ENCODE measurements at places on chromosomes 5 and 9.

DNA sequence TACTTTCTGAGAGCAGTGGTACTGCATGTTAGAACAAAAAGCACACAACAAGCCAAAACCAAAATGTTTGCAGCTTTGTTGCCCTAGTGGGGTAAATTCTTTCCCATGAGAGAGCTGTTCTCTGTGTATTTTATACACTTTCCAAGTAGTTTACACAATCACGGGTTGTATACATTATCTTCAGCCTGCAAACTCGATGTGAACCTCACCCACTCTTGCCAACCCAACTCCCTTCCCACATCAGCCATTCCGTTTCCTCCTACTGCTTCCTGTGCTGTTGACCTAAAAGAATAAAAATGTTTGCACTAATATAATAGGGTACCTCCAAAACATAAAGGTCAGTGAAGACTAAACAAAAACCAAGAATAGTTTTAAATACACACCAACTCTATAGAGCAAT, 47.0 kb downstream of the IQGAP2 start:
- no peak for DNase-seq

- DNase-seq, result no peak
Measured at GRCh38 chr5:124902097-124902821, 155.8 kb upstream of the ZNF608 start.

- no peak for DNase-seq
Measured at GRCh38 chr9:88071331-88071730, 66.9 kb downstream of the SPATA31C2 start.

GRCh38 chr5:522899-523440, 1.3 kb downstream of the SLC9A3 start:
- DNase-seq, result no peak

GRCh38 chr9:91534374-91534773, 110.7 kb upstream of the NFIL3 start:
- DNase-seq, result no peak

- no peak for DNase-seq
Measured at GRCh38 chr5:113526421-113526820, 12.9 kb downstream of the YTHDC2 start.

- no peak for DNase-seq
Measured at GRCh38 chr5:79932510-79933504, 58.3 kb downstream of the MTX3 start.

- DNase-seq, result no peak
Measured at GRCh38 chr5:160697281-160697680, 154.7 kb downstream of the ATP10B start.

GRCh38 chr5:79237740-79238560, 2.0 kb downstream of the JMY start:
- no peak for DNase-seq

GRCh38 chr5:29796013-29796412, 1397.5 kb upstream of the CDH6 start:
- DNase-seq, result no peak

- DNase-seq, result no peak
Measured at GRCh38 chr5:159097784-159098602, 1.7 kb downstream of the EBF1 start.

DNA sequence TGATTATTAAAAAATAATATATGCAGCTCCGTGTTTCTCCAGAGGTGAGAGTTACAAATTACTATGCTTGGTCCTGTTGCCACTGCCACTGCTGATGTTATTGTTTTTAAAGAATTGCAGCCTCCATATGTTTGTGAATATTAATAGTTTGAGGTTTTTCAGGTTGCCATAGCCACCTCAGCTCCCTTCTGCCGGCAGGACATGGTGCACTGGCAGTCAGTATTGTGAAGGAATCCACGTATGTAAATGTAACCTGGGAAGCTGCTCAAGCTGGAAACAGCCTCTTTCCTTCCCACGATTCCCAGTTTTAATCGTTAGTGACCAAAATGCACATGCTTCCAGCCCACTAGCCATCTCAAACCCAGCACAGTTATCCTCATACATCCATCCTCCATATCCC, 184.4 kb upstream of the CCNG1 start:
- no peak for DNase-seq

DNA sequence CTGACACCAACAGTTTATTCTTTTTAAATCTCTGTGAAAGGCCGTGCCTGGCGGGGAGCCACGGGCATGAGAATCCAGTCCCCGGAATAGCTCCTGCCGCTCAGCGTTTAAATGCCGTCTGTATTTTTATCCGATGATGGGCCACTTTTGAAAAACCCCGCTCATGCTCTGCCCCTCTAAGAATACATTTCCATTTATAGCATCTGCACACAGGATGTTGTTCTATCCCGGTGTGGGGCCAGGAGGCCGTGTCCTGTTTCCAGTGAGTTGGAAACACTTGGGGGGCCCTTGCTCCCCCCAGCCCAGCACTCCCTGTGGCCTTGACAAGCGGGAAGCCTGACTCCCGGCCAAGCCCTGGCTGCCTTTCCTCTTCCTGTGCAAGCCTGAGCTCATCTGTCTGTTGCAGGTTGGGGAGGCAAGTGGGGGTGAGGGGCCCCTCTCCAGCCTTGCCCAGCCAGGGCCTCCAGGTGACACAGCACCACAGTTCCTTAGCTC, 39.0 kb downstream of the ERGIC1 start:
- no peak for DNase-seq

GRCh38 chr9:7318920-7319319, 480.7 kb downstream of the DMAC1 start:
- no peak for DNase-seq

DNA sequence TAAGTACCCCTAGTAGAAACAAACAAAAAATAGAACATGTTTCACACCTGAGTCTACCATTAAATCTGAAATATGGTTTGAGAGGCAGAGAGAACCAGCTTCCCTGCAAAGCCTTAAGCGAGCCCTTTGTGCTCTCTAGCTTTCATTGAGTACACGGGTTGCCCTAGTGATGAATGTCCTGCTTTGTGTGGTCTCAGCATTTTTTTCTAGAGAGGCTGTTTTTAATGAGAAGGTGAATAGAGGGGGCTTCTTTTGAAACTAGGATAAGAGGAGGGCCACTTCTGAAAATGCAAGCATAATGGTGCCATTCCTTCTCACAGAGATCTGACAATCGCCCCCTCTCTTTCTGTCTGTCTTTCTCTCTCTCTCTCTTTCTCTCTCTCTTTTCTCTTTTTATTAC, 131.3 kb downstream of the MACIR start:
- no peak for DNase-seq

GRCh38 chr9:91063471-91063870, 261.9 kb downstream of the SYK start:
- no peak for DNase-seq

GRCh38 chr5:144822503-144822902, 651.8 kb downstream of the KCTD16 start:
- DNase-seq, result no peak

GRCh38 chr9:109953813-109954497, 174.0 kb downstream of the PALM2AKAP2 start:
- DNase-seq, result no peak

DNA sequence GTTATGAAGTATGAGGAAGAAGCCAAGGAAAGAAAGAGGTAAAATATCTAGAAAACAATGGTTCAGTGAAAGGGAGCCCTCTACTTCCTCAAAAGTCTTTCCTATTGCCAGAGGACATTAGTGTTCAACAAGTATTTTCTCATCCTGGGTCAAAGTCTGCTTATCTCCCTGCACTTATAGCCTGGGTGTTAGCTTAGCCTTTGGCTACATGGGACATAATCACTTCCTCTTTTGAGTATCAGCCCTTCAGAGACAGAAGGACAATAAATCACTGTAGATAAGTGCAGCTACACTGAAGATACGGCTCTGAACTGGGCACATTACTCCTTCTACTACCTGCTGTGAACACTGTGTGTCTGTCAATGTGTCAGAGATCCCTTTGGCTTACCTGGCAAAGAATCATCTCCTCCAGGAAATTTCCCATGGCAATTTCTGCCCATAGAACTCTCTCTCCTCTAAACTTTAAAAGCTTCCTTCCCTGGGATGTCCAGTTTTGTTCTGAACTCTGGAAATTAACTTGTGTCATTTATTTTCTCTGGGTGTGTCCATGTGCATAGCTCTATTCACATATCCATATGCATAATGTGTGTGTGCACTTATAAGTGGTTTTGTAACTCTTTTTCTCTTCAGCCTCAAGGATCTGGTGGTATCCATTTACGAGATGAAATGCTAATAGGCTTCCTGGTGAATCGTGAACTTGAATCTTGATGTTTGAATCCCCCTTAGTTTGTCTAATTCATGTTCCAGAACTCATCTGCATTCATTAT, 30.0 kb upstream of the RECK start:
- DNase-seq, result no peak

- DNase-seq, result no peak
Measured at GRCh38 chr9:137685741-137686420, 67.1 kb downstream of the EHMT1 start.

GRCh38 chr9:306907-307306, 92.2 kb downstream of the DOCK8 start:
- peak; percentile 74 for DNase-seq

DNA sequence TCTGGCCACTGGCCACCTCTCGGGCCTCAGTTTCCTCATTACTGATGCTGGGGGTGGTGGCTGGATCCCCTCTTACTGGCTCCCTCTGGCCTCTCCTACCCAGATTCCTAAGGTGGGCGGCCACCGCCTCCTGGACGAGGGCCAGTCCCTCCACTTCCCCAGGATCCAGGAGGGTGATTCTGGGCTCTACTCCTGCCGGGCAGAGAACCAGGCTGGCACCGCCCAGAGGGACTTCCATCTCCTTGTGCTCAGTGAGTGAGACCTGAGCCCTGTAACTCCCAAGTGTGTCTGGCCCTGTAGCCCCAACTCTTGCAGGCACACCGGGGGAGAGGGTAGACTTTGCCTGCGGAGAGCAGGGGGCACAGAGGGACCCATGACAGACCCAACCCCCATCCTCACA, 83.3 kb downstream of the HMCN2 start:
- no peak for DNase-seq

GRCh38 chr5:68932830-68933434, 160.9 kb upstream of the SLC30A5 start:
- DNase-seq, result peak; percentile 29

- peak; percentile 16 for DNase-seq
Measured at GRCh38 chr5:115842089-115842935, 577 bp downstream of the AP3S1 start.

GRCh38 chr9:127050591-127051001, 71.8 kb downstream of the ANGPTL2 start:
- DNase-seq, result no peak

GRCh38 chr9:110065532-110065931, 142.4 kb downstream of the C9orf152 start:
- no peak for DNase-seq

- no peak for DNase-seq
Measured at GRCh38 chr5:62729675-62730074, 151.1 kb downstream of the LRRC70 start.

GRCh38 chr9:134217431-134218210, 53.3 kb upstream of the RNU6ATAC start:
- peak; percentile 18 for DNase-seq

GRCh38 chr5:953535-954449, 54.8 kb upstream of the NKD2 start:
- DNase-seq, result no peak

GRCh38 chr5:103006921-103007320, 113.0 kb downstream of the GIN1 start:
- DNase-seq, result no peak

DNA sequence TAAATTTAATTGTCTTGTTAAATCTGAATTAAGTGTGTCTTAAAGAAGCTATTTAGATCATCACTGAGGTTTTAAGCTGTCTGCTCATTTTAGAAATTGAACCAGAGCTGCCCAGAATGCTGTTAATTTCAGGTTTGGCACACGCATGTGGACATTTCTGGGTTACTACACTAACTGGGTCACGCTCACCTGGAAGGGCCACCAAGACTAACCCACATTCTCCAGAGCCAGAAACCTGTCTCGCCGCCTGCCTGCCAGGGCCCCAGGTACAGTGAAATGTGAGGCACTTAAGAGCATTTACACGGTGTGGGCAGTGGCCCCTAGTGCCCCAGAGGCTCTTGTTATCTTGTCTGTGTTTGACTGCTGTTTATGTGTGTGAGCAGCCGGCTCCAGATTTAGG, 46.6 kb downstream of the ATP10B start:
- no peak for DNase-seq

GRCh38 chr5:107025712-107026497, 644.8 kb downstream of the EFNA5 start:
- no peak for DNase-seq

DNA sequence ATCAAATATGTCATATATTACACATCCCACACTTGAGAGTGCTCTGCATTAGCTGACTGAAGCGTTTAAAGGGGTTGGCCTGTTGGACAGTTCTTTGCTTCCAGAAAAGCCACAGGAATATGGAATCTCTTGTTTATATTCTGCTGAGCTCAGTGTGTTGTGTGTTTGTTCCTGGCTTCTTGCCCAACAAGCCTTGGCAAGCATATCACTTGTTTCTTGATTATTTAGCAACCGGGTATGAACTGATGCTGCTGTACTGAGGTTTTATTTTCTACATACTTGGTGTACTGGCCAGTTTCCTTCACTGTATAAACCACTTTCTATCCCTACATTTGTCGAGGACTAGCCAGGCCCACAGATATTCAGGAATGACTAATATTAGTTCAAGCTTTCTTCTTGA, 378.9 kb downstream of the KCTD16 start:
- DNase-seq, result no peak

DNA sequence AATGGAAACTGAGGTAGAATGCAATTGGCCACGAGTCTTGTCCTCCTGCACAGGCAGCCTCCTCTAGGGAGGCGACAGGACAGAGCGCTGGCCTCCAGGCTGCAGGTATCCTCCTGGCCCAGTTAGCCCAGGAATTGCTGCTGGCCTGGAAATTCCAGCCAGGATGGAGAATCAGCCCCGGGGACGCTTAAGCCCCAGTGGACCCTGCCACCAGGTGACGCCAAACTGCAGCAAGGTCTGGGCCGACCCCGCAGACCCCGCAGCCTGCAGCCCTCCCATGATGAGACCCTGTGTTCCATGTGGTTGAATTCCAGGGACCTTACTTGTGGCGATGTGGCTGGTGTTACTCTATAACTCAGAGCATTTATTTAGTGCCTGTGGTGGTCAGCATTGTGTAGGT, 7.3 kb downstream of the CACFD1 start:
- DNase-seq, result no peak

DNA sequence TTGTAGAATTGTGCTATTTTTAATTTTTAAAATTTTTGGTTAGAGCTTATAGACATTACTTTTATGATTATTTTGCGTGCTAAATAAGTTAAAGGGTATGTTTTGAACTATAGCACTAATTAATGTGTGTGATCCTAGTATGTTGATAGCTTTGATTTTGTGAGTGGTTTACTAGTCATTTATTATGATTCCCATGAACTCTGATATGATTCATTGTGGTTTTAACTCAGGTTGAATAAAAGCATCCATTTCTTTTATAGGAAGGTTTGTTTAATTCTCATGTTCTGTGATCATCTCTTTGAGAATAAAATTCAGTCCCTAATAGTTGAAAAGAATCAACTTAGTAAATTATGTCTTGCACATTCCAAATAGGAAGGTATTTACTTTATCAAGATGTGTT, 22.5 kb downstream of the C5orf22 start:
- no peak for DNase-seq

GRCh38 chr9:133733421-133733795, 4.7 kb downstream of the SARDH start:
- DNase-seq, result no peak

- DNase-seq, result no peak
Measured at GRCh38 chr9:71816916-71817451, 48.7 kb upstream of the CEMIP2 start.

Measured in CD4-positive, alpha-beta T cell treated with Interleukin-10 for 1 hour (primary cell).